ENCODE measurements at places on chromosomes 16 and 17.

DNA sequence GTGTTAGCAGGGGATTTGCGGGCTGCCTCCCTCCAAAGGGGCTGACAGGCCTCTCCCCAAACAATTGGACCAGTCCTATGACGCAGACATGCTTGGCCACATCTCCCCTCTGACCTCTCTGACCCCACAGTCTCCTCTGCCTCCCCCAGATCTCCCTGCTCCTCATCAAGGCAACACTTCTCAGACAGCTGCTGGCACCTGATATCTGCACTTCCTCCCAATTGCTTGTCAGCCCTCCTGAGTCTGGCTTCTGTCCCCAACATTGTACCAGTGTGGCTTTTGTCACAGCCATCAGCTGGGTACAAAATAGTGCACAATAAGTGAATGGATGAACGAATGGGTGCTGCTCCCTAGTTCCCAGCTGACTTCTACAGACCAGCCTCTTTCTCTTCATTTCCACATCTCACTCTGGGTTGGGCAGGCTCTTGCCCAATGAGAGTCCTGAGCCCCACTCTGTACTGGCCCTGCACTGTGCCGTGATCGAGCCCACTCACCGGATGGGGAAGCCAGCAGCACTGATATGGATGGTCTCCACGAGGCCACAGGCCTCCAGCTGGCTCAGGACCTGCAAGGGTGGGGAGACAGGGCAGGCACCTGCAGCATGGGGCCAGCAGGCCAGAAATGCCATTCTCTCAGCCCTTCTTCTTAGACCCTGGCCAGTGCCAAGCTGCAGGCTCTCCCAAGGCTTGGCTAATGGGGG, 17.1 kb downstream of the ZNHIT3 start:
- no peak for DNase-seq

DNA sequence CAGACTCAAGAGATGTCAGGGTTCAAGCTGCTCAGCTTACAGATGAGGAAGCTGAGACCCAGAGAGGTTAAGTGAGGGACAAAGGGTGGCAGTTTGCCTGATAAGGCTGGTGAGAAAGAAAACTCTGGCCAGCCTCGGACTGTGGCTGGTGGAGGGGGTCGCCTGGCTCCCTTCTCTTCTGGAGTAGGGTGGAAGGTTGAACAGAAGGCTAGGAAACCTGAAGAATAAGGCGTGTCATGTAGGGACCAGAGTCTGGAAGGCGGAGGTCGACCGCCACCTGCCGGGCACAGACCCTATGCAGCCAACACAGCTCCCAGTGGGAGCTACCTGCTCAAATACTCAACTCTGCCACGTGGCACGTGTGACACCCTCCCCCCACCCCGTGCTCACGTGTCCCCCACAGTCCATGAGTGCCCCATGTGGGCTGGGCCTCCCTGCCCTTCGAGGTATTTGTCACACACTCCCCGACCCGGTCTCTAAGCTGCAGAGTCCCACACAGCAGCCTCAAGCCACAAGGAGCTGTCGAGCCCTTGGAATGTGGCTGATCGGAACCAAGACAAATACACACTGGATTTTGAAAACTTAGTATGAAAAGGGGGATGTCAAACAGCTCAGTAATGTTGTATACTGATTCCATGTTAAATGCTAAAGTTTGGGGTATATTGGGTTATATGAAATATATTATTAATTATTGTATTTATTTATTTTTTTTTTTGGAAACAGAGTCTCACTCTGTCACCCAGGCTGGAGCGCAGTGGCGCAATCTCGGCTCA, 11.8 kb downstream of the HID1 start:
- no peak for DNase-seq

DNA sequence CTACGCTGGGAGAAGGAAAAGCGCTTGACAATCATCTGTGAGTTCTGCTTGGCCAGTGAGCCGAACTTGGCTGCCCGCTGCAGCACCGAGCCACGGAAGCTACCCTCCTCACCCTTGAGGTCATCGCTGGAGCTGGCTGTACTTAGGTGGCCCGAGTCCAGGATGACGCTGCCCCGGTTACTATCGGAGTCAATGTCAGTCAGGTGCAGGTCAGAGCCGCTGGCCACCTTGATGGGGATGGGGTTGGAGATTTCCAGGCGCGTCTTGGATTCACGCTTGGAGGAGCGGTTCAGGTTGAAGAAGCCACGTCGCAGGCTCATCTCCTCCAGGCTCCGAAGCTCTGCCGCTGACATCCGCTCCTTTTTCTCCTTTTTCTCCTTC, 13.7 kb downstream of the MYO18A start:
- DNase-seq = no peak

- DNase-seq = no peak
Observed at GRCh38 chr17:64639516-64639915, 22.6 kb downstream of the SMURF2 start.

- no peak for DNase-seq
Observed at GRCh38 chr17:44758414-44759085, at the start of gene ADAM11. Gene ADAM11 (plus strand): TSS chr17:44758988. CDS start chr17:44759200, 212 bp downstream.

DNA sequence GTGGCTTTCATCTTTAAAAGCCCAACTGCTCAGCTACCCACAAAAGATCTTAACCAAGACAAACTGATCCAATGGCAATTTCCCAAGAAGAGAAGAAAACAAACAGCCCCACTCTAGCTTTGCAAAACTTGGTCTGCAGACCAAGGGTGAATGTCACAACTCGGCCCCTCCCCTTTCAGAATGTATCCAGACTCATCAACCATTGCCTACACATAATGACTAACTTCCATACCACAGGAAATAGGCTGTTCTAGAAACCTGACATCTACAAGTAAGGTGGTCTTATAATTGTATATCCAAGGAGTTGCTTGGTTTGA, 16.0 kb downstream of the DCUN1D3 start:
- DNase-seq = no peak

DNA sequence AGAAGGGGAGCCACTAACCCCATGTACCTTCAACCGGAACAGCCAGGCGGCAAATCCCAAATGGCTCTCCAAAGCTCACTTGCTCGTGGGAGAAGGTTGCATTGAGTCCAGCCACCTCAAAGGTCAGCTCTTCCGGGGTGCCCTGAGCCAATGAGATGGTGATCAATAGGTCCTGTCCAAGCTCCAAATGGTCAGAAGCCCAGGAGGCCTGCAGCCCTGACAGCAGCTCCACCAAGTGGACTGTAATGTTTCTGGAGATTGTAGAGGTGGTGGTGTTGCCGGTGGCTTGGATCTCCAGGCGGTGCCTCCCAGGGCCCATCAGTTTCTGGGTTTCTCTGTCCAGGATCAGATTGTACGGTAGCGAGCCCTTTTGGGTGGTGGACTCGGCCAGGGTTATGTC, 39.9 kb upstream of the BCO1 start:
- no peak for DNase-seq

GRCh38 chr16:1197237-1197866, 27.7 kb downstream of the TPSG1 start:
- no peak for DNase-seq

GRCh38 chr16:83530293-83530692, 277.5 kb upstream of the HSBP1 start:
- DNase-seq = no peak

DNA sequence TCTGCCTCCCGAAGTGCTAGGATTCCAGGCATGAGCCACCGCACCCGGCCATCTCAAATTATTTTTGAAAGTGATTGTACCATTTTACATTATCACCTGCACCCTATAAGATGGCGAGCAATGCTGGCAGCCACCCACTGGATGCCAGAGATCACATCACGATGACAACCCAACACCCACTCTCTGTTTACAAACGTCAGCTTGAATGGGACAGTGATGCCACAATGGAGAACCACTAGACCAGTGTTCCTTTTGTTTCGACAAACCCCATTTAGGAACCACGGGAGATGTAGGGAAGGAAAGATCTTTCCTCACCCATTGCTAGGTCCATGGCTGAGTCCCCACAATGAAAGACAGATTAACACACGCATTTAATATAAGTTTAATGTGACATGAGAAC, 20.1 kb upstream of the HAPSTR1 start:
- DNase-seq = no peak

- no peak for DNase-seq
Observed at GRCh38 chr17:80852476-80853015, 139.1 kb upstream of the CHMP6 start.

DNA sequence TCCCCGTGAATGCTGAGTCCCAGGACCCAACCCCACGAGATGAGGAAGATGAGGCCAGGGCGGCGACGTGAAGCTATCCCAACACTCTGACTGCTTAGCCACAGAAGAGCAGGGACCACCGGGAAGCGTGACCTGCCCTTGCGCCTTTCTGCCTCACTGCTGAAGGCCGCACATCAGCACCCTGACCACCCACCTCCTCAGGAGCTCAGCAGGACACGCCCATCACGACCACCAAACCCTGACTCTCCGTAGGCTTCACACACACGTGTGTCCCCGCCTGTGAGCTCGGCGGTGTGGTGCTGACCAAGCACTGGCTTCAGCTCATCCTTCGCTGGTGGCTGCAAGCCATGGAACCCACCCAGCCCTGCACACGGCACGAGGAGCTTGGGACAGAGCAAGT, 97.8 kb downstream of the ZNF778 start:
- no peak for DNase-seq

DNA sequence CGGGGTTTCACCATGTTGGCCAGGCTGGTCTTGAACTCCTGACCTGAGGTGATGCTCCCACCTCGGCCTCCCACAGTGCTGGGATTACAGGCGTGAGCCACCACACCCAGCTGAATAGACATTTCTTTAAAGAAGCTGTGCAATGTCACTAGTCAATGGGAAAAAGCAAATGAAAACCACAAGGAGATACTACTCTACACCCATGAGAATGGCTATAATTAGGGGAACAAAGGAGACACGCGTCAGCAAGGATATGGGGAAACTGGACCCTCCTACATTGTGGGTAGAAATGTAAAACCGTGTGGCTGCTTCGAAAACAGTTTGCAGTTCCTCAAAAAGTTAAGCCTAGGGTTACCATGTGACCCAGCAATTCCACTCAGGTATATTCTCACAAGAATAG, 103.4 kb downstream of the VPS53 start:
- DNase-seq = no peak

DNA sequence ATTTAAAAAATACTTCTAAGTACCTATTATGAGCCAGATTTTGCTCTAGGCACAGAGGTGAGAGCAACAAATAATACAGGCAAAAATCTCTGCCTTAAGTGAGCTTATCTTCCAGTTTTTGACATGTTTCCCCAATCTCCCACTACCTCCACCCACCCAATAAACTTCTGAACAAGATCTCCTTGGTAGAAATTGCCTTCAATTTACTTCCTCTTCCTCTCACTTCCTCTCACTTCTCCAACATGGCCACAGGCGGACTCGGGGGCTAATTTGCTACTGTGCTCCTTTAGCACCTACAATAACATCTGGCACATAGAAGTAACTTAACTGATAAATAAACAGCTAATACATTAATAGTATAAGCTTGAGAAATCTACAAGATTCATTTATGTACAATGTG, 82.6 kb downstream of the CACNG1 start:
- DNase-seq = no peak

GRCh38 chr16:89031715-89032659, 55.0 kb upstream of the CBFA2T3 start:
- no peak for DNase-seq

GRCh38 chr17:73681946-73682345, 37.7 kb upstream of the SDK2 start:
- DNase-seq = no peak
